ENCODE measurements at places on chromosomes 1 and 21.

- peak; percentile 94 for DNase-seq
These were observed 52.1 kb upstream of the GPR88 start for GRCh38 chr1:100485855-100486258.

- DNase-seq = no peak
These were observed 192.5 kb upstream of the GREM2 start for GRCh38 chr1:240804475-240804874.

- no peak for DNase-seq
These were observed 332.5 kb downstream of the AMY1C start for GRCh38 chr1:104082221-104082620.

- no peak for DNase-seq
These were observed 93.2 kb downstream of the PRDM2 start for GRCh38 chr1:13793088-13793730.

DNA sequence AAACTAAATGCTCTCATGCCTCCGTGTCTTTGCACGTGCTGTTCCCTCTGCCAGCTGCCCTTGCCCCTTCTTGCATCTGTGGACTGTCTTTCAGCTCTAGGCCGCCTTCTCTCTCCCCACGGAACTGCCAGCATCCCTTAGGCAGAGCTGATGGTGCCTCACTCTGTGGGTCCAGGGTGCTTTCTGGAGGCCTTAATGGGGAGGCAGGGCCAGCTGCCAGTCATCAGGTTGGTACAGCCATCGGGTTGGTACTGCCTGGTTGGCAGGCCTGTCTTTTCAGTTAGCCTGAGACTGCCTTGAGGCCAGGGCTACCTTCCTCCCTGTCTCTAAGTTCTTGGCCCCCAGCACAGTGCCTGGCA, 61.4 kb upstream of the TARBP1 start:
- DNase-seq = no peak

GRCh38 chr21:43591571-43591970, 67.7 kb downstream of the HSF2BP start:
- DNase-seq = peak; percentile 93

DNA sequence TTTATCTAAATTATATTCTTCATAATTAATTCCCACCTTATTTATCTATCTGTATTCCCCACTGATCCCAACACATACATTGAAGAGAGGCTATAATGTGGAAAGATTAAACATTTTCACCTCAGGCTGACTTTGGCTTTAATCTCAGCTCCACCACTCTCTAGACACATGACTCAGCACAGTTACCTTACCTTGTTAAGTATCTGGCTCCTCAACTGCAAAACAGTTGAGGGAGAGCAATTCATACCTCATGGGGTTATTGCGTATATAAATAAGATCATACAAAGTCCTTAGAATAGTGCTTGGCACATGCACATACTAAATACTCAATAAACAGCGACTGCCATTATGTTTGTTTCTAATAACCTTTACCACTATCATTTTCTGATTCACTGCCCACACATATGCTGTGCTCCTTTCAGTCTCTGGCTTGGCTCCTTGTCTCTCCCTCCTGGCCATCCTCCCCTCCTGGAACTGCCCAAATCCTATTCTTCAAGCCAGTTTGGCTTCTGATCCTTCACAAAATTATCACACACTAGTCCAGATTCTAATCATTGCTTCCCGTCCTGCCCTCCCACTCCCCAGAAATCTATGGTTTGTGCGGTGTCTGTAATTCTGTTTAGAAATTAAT, 50.1 kb downstream of the BCL9 start:
- DNase-seq = no peak

GRCh38 chr1:24709791-24710441, 35.3 kb upstream of the CLIC4 start:
- DNase-seq = no peak

GRCh38 chr1:24992761-24993211, 62.7 kb upstream of the RUNX3 start:
- DNase-seq = no peak

- DNase-seq = peak; percentile 29
These were observed 191.4 kb downstream of the DAB1 start for GRCh38 chr1:57232500-57232899.

DNA sequence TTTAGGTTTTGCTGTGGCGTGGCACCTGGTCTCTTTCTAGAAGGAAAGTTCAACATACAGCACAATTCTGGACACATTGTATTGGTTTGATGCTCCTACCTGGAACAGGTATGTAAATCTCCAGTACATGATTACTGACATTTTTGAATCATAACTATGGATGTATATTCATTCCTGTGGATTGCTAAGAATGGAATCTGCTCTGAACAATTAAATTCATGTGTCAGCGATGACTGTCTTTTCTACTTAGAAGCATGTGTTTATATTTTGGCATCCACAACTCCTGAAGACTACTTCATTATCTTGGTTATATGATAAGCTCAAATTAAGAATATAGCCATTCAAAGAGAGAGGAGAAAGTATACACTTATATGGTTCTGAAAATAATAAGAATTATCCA, 291.8 kb downstream of the CHRM3 start:
- DNase-seq = no peak

GRCh38 chr1:182851825-182852224, 12.7 kb downstream of the DHX9 start:
- no peak for DNase-seq

DNA sequence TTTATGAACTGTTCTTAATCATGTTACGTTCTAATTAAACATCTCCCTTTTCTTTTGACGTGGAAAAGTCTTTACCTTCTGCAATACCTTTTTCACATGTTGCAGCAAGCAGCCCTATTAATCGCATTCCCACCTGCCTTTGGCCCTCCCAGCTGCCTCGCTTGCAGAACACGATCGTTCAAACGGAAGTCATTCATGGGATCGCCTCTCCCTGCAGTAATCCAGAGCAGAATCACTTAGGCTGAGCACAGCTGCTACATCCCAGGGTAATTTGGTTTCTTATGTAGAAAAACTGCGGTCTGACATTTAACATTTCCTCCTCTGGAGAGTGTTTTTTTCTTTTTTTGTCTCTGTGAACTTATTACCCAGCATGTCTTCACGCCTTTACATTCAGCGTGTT, 206.3 kb downstream of the KIF26B start:
- DNase-seq = no peak

DNA sequence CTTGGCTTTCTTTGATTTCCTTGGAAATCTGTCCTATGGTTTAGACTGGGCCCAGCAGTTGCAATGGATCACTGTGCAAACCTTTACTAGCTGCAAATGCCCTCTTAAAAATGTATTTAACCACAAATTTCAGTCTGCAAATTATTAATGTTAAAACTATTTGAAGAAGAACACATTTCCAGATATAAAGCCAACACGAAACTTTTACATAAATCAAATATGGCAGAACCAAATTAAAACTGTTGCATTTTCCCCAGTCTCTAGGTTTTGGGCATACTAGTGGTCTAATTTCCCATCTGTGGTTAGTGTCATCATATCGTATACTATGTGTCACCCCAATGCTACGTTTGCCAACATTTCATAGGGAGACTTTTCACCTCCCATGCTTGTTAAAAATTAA, 52.3 kb downstream of the HMCN1 start:
- DNase-seq = no peak

DNA sequence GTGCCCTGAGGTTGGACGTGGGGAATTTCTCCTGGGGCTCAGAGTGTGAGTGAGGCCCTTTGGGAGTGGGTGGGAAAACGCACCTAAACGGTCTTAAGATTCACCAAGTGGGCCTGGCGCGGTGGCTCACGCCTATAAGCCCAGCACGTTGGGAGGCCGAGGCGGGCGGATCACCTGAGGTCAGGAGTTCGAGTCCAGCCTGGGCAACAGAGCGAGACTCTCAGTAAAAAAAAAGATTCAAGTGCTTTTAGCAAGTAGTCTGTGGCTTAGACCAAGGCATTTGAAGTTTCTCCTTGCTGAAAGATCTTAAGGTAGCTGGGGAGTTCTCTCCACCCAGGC, 1.4 kb downstream of the RPS8 start:
- no peak for DNase-seq

GRCh38 chr1:50783286-50783685, 176.8 kb downstream of the FAF1 start:
- no peak for DNase-seq

- DNase-seq = no peak
These were observed 2.6 kb downstream of the TMEM51 start for GRCh38 chr1:15155888-15156741.

- DNase-seq = peak; percentile 6
These were observed 27.8 kb downstream of the RPAP2 start for GRCh38 chr1:92326681-92327080.

- DNase-seq = no peak
These were observed 127.2 kb upstream of the ADAR start for GRCh38 chr1:154735061-154735803.

DNA sequence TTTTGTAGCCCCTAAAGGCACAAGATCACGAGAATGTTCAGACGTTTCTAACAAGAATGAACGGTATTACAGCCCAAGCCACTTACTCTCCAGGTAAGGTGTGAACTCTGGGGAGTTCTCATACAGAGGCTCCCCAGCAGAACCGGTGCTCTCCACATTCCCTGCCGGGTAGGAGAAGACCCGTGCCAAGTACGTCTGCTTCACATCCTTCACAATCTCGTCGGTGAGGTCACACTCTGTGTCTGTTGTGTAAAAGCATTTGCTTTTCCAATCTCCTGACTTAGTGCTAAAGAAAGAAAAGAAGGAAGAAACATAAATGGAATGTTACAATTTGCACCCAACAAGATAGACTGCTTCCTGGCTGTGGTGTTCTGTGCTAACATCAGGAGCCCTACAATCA, 5.7 kb downstream of the F3 start:
- DNase-seq = no peak

DNA sequence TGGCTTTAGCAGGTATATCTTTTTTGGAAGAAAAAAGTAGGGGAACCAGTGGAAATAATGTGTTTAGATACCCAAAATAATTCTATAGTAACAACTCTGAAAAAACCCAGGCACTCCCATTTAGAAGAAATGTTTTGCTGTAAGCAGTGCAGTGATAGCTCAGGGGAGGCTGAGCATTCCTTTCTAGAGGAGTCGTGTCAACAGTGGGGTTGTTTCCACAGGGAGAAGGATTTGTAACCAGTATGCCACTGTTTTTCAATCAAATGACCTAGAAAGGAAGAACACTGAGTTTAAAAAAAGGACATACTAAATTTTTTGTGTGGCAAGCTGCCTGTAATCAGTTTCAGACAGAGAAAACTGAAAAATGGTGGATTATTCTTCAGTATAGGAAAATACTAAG, 2.4 kb downstream of the PGD start:
- peak; percentile 39 for DNase-seq

DNA sequence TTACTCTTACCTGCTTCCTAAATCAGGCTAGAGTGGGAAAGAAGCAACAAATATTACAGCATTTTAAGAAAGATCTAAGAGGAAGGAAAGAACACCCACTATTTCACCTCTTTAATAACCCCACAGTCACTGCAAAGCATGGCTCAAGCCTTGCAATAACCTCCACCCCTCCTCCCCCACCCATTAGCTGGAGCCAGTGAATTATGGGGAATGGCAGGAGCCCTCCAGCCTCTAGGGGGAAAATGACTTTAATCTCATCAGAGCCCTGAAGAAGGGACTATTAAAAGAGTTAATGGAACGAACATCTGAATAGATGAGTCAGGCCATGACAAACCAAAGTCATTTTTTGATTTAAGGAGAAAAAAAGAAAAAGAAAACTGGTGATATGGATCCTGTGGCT, 630.7 kb upstream of the PLXNA2 start:
- DNase-seq = no peak

DNA sequence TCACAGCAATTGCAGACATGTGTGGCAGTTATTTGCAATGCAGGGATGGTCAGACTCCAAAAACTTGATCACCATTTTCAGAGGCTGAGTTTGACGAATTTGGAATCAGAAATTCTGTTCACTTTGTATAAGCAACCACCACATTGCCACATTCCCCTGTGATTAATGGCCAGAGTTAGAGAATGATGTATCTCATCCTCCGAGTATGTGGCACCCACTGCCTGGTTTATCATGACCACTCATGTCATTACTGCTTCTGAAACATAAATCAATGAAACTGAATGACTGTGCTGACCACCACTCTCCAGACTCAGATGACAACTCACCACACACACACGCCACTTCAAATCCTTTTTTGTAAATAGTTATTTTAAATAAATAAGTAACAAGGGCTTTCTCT, 66.6 kb upstream of the CACHD1 start:
- no peak for DNase-seq

DNA sequence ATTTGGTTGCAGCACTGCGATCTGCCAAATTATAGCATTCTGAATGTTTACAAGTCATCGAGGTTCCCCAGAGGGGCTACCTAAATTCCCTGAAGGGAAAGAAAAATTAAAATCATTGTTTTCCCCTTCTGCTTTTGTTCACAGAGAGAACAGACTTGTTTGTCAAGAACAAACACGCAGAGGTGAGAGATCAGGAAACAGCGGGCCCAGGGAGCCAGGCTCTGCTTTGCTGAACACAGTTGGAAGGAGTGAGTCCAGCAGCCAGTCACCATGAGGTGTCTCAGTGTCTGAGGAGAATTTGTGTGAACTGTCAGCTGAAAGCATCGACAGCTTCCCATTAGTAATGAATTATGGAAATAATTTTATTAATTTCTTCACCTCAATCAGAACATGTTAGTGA, 52.5 kb downstream of the RWDD3 start:
- DNase-seq = peak; percentile 32

- DNase-seq = peak; percentile 46
These were observed at the start of gene S100A10 for GRCh38 chr1:151993734-151994496. Gene S100A10 (minus strand): TSS chr1:151993859. CDS start chr1:151986230, 7,629 bp downstream.

GRCh38 chr1:4310396-4310923, 343.9 kb upstream of the AJAP1 start:
- no peak for DNase-seq

All from HepG2 (cell line).